Stimulated activated CD8-positive, alpha-beta memory T cell treated with anti-CD3 and anti-CD28 coated beads, Interleukin-4, amount 100 ng/mL, for 4 hours (primary cell): ENCODE measurements at places on chromosomes 3 and 15.

DNA sequence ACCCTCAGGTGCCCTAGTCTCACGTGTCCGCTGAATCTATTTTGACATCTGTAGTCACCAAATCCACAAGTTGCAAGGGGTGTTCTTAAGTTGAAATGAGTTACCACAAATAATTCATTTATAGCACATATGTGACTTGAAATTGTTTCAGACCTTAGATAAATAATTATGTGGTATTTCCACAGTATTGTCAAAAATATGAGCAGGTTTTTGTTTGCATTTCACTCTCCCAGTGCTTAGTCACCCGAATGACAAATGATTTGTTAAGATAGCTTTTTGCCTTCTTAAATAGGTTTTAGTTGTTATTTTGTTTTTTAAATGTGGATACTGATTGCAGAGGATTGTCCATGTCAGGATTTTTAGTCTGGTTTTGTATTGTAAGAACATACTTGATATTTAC is 2.6 kb downstream of the MFSD1 start:
- DNase-seq = no peak

GRCh38 chr3:188133219-188133618 is 20.7 kb upstream of the LPP start:
- DNase-seq = no peak

GRCh38 chr3:149662240-149662887 is 4.5 kb upstream of the WWTR1 start:
- DNase-seq = no peak

DNA sequence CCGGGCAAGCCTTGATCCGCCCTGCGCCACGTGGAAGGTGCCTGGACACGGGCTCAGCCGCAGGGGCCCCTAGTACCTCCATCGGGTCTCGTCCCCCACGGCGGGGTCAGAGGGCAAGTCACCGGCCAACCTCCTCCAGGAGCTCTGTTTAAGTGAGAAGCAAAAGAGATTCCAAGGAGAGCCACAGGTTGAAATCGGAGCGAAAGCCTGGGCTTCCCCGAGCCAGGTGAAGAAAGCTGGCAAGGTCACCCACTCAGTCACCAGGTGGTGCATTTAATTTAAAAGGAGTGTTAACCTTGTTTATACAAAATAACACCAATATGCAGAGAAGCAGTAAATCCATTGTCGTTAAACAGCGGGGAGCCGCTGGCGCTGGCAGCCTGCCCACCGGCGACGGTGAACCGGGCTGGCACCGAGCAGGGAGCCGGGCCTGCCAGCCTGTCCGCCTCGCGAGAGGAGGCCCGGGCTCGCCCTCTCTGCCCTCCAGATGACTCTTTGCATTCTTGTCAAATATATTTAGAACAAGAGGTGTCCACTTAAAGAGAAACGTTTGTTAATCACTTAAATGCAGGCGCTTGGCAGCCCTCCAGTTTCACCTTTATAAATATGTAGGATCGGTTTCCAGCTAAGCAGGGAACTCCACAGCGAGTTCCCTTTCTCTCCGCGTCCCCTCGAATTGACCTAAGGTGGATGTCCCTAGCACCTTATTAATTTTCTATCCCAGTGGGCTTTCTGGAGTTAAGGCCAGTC is 277.3 kb upstream of the NR2F2 start:
- DNase-seq = no peak

GRCh38 chr3:48400824-48401433 is 28.9 kb downstream of the FBXW12 start:
- peak; percentile 24 for DNase-seq
